SHP77 treated with DMSO at 0.1 percent for 48 hours (cell line): ENCODE measurements at places on chromosomes 5 and 9.

GRCh38 chr9:136496181-136496580 is 13.3 kb upstream of the SEC16A start:
- no peak for DNase-seq

DNA sequence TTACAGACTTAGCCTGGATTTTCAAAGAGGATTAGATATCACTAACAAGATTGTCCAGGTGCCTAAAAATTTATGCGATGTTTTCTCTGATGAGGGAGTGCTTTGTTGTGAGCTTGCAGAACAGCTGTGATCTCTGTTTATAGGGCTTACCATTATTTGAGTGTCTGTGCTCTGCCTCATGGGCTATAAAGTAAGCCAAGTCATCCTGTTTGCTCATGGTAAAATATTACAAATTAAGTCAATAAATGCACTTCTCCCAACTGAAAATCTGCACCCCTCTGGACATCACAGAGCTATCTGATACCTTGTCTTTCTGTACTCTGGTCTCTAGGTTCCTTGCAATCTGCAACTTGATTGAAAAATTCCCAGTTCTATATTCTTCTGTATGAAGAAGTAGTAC is 293.4 kb upstream of the ACTBL2 start:
- no peak for DNase-seq

DNA sequence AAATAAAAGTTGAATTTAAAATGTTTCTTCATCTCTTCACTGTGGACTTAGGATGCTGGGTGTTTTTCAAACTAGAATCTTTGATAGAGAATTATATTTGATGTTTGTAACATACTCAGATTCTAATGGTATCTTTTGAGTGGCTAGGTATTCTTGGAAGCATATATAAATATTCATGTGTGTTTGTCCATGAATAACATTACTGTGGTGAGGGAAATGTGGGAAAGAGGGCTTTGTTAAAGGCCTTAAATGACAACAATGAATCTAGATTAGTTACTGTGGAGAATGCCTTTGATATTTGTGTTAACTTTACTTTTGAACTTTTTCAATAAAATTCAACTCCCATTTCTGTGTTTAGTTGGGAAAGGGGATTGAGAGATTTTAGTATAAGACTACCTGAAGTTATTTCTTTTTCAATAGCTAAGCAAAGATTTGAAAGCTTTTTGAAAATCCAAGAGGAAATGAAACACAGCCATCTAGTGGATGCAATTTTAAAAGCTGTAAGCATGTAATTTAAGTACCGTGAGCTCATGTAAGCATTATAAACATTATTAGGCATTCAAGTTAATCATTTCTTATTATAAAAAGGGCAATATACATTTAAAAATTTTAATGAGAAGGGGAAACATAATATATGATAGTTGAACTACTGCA is 69.6 kb downstream of the CCDC171 start:
- no peak for DNase-seq

DNA sequence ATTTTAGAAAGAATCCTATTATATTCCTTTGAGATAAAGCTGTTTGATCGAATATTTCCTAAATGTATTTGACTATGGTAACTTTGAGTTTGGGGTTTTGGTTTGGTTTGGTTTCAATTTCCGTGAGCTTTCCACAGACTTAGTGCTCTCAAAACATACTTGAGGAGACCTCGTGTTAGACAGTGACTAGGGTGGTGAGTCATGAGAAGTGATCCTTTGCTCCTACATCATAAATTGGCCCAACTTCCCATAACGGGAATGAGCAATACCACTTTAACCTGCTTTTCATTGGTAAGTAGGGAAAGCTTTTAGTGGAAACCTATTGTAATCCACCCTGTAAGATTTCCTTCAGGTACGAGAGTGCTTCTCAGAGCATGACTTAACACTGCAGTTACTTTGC is 3.8 kb upstream of the RASEF start:
- no peak for DNase-seq
